ENCODE measurements at places on chromosomes 6 and 20.

- no peak for DNase-seq
Measured at GRCh38 chr6:123768921-123769320, 34.7 kb upstream of the NKAIN2 start.

DNA sequence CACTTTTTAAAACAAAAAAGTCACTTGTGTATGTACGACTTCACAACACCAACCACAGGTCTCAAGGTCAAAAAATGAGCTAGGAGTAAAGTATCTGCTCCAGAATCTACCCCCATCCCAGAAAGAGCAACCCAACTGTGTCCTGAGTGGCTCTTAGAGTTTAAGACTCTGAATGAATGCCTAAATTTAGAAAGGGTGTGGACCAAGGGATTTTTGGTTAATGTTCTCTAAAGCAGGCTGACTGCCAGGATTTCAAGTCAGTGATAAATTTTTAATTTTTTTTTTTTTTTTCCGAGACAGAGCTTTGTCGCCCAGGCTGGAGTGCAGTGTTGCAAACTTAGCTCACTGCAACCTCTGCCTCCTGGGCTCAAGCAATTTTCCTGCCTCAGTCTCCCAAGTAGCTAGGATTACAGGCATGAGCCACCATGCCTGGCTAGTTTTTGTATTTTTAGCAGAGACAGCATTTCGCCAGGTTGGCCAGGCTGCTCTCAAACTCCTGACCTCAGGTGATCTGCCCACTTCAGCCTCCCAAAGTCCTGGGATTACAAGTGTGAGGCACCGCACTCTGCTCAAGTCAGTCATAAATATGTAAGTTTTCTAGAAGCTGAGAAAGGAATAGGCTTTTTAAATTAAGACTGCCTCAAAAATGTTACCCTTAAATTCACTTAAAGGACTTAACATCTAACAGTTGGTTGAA lies 20.2 kb downstream of the STAU1 start:
- no peak for DNase-seq

DNA sequence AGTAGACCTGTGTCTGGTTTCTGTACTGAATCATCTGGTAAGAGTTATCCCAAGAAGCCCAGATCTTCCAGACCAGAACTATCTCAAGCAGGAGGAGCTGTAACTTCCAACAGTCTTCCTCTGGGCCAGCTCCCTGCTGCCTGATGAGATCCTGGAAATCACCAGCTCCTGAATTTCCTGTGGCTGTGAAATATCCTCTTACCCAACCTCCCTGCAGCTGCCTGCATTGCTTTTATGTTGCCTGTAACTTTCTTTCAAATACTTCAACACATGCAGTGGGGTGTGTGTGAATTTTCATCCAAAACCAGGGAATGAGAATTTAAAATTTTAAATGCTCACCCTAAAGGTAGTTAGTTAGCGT lies 160.5 kb upstream of the LAMP5 start:
- no peak for DNase-seq

- no peak for DNase-seq
Measured at GRCh38 chr6:2622671-2623070, 128.1 kb downstream of the MYLK4 start.

GRCh38 chr20:40276301-40276700 lies 412.7 kb downstream of the MAFB start:
- DNase-seq, result no peak

DNA sequence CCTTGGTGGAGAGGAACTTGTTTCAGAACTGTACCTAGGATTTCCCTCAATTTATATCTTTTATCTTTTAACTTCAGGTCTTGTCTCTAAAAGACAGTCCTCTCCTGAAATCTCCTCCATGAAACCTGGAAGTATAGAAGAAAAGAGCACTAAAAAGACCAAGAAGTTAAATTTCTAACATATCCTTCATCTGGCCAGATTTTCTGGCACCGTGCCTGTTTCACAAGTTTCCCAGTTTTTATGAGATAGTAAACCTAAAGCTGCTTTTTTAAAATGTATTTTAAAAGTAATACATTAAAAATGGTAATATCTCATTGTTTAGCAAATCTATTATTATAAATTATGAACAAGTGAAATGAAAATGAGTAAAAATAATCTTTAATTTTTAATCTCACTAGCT lies 348.3 kb upstream of the RSPO3 start:
- DNase-seq, result no peak

DNA sequence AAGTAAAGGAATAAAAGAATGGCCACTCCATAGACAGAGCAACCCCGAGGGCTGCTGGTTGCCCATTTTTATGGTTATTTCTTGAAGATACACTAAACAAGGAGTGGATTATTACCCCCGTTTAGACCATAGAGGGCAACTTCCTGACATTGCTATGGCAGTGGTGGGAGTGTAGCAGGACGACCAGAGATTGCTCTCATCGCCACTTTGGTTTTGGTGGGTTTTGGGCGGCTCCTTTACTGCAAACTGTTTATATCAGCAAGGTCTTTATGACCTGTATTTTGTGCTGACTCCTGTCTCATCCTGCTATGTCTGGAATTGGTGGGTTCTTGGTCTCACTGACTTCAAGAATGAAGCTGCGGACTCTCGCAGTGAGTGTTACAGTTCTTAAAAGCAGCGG lies 78.7 kb downstream of the C6orf52 start:
- DNase-seq, result no peak

DNA sequence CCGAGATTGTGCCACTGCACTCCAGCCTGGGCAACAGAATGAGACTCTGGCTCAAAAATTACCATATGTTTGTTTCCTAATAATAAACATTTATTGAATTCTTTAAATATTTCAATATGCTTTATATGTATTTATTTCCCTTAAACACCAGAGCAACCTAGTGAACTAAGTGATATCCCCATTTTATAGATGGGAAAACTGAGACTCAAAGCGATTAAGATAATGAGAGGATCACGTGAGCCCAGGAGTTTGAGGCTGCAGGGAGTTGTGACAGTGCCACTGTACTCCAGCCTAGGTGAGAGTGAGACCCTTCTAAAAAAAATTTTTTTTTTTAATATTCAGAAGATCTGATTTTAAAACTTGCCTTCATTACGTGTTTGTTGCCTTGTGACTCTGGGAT lies 19.4 kb upstream of the CARMIL1 start:
- no peak for DNase-seq

- DNase-seq, result peak; percentile 14
Measured at GRCh38 chr6:28105245-28105639, 19.2 kb upstream of the ZSCAN16 start.

DNA sequence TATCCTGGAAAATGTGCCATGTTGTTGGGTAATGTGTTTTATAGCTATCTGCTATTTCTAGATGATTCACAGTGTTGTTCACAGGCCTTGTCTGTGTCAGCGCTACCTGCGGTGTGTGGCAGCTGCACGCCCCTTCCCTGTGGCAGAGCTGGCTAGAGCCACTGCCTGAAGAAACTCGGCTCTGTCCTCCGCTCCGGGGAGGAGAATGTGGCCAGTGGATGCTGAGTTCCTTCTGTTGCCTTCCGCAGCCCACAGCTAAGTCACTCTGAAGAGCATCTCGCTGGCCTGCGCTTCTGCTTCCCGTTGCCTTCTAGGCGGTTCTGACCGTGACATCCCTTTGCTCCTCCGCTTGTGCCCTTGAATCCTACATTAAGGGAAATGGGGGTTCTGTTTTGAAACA lies 135.1 kb downstream of the PLG start:
- DNase-seq, result peak; percentile 61

DNA sequence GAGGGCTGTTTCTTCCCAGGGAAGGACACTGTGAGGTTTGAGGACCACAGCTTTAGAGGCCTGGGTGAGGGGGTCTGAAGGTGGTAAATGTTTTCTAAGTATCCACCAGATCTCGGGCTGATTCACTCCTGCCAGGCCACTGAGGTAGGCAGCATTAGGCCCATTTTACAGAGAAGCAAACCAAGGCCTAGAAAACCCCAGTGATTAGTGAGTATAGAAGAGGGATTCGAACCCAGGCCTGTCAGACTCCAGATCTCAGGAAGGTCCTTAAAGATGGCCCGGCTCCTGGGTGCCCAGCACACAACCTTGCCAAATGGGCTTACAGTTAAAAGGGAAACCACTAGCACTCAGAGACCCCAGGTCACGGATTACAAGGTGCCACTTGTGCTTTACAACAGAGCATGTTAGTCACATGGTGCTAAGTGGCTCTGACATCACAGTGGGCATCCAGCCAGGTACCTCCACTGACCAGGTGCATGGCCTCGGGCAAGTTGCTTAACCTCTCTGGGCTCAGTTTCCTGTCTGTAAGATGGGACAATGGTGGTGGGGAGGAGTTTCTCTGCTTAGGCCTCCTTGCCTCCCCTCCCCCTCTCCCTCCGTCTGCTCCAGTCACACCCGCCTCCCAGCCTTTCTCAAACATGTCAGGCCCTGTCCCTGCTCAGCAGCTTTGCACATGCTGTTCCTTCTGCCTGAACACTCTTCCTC lies 18.8 kb upstream of the SIRPA start:
- DNase-seq, result peak; percentile 25

GRCh38 chr20:48800177-48800576 lies 27.6 kb downstream of the PREX1 start:
- DNase-seq, result no peak

GRCh38 chr6:81572020-81572419 lies 180.5 kb downstream of the TENT5A start:
- DNase-seq, result no peak

DNA sequence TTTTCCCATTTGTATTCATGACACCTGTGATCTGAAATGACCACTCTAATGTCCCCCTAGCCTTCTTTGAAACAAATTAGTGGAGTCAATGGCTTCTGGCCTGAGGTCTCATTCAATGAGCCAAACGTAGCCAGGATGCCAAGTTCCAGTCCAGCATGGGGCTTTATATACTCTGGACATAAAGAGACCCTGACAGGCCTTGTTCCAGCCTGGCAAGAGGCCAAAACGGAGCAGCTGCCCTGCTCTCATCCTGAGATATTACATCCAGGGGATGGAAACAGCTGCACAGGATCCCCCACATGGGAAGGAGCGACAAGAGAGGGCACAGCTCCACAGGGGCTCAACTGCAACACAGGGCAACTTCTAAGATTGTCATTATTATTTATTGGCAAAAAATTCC lies 437.8 kb downstream of the CDH26 start:
- no peak for DNase-seq

DNA sequence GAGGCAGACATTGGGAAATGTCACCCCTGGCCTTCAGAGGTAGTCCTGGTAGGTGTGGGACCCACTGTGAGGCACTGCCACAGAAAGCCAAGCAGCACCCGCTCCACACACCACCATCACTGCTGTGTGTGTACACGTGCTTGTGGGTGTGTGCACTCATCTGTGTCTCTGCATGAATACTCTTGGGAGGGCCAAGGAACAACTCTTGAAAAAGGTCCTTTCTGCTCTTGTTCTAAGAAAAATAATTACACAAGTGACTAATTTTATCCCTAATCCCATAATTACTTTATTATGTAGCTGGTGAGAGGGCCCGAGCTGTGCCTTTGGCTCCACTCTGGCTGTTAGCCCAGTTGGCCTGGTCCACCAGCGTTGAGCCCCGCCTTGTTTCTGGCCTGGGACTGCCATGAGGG lies 21.7 kb upstream of the EPB41L1 start:
- DNase-seq, result no peak

DNA sequence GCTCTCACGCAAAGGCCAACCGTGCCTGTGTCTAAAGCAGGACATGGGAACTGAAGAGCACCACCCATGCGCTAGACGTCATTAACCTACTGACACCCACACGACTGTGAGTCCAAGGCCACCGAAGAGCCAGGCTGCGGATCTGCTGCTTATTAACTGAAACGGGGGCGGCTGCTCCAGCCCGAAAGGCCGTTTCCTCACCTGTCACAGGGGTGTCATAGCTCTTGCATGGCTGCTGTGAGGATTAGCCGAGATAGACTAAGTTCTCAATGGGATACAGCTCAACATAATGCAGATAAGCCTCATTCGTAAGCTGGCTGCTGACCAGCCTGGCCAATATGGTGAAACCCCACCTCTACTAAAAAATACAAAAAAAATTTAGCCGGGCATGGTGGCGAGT lies 26.7 kb downstream of the OVOL2 start:
- DNase-seq, result no peak

- no peak for DNase-seq
Measured at GRCh38 chr20:43516251-43516824, 8.8 kb downstream of the L3MBTL1 start.

- peak; percentile 31 for DNase-seq
Measured at GRCh38 chr6:119350202-119350951, 816 bp upstream of the MAN1A1 start.

GRCh38 chr6:126015863-126016262 lies 29.5 kb downstream of the TRMT11 start:
- no peak for DNase-seq

All from Daoy (cell line).